Omental fat pad (tissue), 4 donors: ENCODE measurements at places on chromosomes 1 and 21.

GRCh38 chr1:207922554-207922953, 11.6 kb upstream of the CD34 start:
- no peak for DNase-seq

- DNase-seq, result peak; percentile 59
These were observed 6.6 kb downstream of the CBR3 start for GRCh38 chr21:36141513-36141925.

DNA sequence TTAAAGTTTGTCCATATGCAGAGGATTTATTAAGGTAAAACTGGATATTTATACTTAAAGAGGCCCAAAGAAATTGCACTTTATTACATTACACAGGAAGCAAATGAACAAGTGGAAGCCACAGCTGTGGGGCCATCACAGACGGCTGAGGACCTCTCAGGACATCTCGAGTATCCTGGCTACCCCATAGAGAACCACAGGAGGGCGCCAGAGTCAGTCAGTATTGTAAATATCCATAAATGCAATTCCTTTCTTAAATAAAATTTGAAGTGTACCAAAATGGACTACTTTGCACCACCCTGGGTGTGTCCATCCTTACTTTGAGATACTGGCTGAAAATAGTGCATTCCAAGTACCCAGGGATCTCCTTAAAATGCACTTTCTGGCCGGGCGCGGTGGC, 257.2 kb downstream of the MRPL39 start:
- DNase-seq, result no peak

- DNase-seq, result no peak
These were observed 35.1 kb upstream of the TINAGL1 start for GRCh38 chr1:31541194-31541593.

- DNase-seq, result no peak
These were observed 240.2 kb downstream of the AJAP1 start for GRCh38 chr1:4894566-4894965.

DNA sequence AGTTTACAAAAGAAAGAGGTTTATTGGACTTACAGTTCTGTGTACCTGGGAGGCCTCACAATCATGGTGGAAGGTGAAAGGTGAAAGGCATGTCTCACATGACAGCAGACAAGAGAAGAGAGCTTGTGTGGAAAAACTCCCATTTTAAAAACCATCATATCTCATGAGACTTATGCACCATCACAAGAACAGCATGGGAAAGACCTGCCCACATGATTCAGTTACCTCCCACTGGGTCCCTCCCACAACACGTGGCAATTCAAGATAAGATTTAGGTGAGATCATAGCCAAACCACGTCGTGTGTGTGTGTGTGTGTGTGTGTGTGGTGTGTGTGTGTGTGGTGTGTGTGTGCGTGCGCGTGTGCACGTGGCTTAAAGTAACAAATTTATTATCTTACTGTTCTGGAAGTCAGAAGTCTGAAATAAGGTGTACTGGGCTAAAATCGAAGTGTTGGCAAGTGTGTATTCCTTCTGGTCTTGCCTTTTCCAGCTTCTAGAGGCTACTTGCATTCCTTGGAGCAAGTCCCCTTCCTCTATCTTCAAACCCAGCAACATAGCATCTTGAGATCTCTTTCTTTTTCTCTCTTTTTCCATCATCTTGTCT, 48.1 kb upstream of the MPC2 start:
- DNase-seq, result no peak

- DNase-seq, result no peak
These were observed 2.1 kb upstream of the KIF21B start for GRCh38 chr1:201025571-201026002.

- no peak for DNase-seq
These were observed 22.9 kb downstream of the NRDC start for GRCh38 chr1:51855624-51856023.

GRCh38 chr1:203528063-203528462, 34.1 kb downstream of the OPTC start:
- no peak for DNase-seq

DNA sequence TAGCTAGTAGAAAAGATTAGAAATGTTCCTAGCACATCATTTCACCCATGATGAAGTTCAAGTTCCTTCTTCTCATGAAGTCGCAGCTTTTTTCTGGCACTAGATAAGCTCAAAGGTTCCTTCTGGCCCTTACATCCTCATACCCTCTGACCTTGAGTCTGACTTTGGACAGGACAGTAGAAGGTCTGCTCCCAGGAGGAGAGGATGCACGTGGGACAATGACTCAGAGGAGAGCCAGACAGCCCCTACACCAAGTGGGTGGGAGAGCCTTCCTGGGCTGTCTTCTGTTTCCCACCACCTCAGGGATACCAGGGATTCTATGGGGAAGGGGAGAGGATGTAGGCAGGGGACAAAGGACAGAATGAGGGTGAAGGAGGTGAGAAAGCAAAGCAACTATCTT, 86.0 kb downstream of the HHIPL2 start:
- DNase-seq, result no peak

DNA sequence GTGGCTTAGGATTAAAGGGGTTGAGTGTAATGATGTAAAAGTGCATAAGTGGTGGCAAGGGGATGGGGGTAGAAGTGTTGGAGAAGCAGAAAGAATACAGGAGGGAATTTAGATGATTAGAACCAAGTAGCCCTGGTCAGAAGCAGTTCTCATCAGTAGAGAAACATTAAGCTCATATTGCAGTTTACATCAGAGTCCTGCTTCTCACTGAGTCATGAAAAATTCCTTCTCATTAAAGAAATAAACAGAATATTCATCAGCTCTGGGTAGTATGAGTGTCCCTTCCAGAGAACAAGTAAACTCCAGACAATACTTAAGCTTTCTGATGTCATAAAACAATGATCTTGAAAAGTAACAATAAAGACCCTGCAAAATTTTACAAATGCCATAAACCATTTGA, 36.5 kb downstream of the LRRIQ3 start:
- DNase-seq, result no peak

DNA sequence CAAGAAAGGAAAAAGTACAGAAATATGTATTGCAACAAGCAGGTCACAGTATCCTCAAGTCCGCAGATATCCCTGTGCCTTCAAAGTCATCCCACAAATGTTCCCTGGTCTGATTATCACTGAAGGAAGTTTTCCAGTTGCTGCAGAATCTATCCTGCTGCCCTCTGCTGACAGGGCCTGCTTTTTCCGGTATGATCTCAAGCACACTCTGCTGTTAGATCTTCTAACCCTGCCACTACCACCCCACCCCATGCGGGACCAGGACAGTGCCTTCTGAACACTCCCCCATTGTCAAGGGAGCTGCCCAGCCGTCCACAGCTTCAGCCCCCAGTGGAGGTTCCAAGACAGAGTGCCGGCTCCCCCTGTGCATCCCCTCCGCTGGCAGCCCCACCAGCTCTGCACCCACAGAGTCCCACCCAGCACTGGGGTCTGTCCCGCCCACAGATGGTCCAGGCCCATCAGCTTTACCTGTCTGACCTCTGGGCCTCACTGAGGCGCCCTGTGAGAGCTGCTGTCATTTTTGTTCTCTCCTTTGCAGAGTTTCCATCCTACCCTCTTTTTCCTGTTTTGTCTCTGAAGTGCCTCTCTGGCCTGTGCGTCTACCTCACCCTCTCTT, 27.9 kb downstream of the FAM163A start:
- no peak for DNase-seq
